ENCODE measurements at places on chromosomes 3 and 15.

DNA sequence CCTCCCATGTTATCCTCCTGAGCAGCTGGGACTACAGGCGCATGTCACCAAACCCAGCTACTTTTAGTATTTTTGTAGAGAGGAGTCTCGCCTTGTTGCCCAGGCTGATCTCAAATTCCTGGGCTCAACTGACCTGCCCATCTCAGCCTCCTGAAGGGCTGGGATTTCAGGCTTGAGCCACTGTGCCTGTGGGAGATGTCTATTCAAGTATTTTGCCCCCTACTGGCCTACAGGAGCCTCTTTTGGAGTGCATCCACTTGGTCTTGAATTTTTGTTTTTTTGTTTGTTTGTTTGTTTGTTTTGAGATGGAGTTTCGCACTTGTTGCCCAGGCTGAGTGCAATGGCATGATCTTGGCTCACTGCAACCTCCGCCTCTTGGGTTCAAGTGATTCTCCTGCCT lies 3.2 kb upstream of the DHX30 start:
- no peaks in the 10 kb centered on the region for H3K36me3 ChIP-seq
- no peak overlapping the region for H3K27ac ChIP-seq
- no peaks in the 10 kb centered on the region for H3K27me3 ChIP-seq
- peaks cover 16% of the 10 kb centered on the region for H3K4me1 ChIP-seq

- DNase-seq = no peak
- no peaks in the 10 kb centered on the region for H3K4me1 ChIP-seq
- H3K27ac ChIP-seq = no peak overlapping the region
- H3K4me3 ChIP-seq = no peak overlapping the region
- no peaks in the 10 kb centered on the region for H3K36me3 ChIP-seq
- H3K27me3 ChIP-seq = no peaks in the 10 kb centered on the region
These were observed 50.5 kb upstream of the WNT5A start for GRCh38 chr3:55537563-55537962.

- H3K4me1 ChIP-seq = no peaks in the 10 kb centered on the region
- no peaks in the 10 kb centered on the region for H3K27me3 ChIP-seq
- no peak for DNase-seq
These were observed 75.0 kb upstream of the CADPS start for GRCh38 chr3:62950210-62950609.

GRCh38 chr3:58487140-58487886 lies 4.6 kb upstream of the KCTD6 start:
- no peak overlapping the region for H3K4me3 ChIP-seq
- H3K4me1 ChIP-seq = peaks cover 9% of the 10 kb centered on the region
- H3K36me3 ChIP-seq = no peaks in the 10 kb centered on the region
- no peak for DNase-seq

- no peaks in the 10 kb centered on the region for H3K27me3 ChIP-seq
- peaks cover 37% of the 10 kb centered on the region for H3K4me1 ChIP-seq
- H3K4me3 ChIP-seq = no peak overlapping the region
- peak overlapping the region; percentile 99 for H3K27ac ChIP-seq
- H3K36me3 ChIP-seq = no peaks in the 10 kb centered on the region
These were observed 7.7 kb upstream of the PSTPIP1 start for GRCh38 chr15:76987276-76987675.

GRCh38 chr15:81189583-81190283 lies 6.9 kb upstream of the IL16 start:
- H3K27me3 ChIP-seq = peaks cover 19% of the 10 kb centered on the region
- DNase-seq = no peak
- H3K4me1 ChIP-seq = no peaks in the 10 kb centered on the region
- no peak overlapping the region for H3K4me3 ChIP-seq
- no peaks in the 10 kb centered on the region for H3K36me3 ChIP-seq
- no peak overlapping the region for H3K27ac ChIP-seq

DNA sequence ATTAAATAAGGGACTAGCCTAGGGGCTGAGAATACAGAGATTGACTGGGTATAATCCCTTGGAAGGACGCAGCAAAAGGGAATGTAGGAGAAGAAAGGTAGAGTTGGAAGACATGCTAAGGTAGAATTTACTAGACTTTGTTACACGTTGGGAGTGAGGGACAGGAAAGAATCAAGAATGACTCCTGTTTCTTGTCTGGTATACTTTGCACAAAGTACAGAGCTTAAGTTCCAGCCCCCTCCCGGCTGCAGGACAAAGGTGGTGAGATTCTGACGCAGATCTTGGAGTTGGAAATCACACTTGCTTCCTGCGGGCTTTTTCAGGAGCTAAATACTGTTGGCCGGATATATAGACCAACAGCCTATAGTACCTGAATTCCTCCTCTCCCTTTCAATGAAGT lies 895 bp downstream of the HYKK start:
- peaks cover 19% of the 10 kb centered on the region for H3K4me1 ChIP-seq
- peaks cover 4% of the 10 kb centered on the region for H3K27me3 ChIP-seq
- H3K27ac ChIP-seq = no peak overlapping the region
- H3K4me3 ChIP-seq = peak overlapping the region; percentile 84
- no peaks in the 10 kb centered on the region for H3K36me3 ChIP-seq

DNA sequence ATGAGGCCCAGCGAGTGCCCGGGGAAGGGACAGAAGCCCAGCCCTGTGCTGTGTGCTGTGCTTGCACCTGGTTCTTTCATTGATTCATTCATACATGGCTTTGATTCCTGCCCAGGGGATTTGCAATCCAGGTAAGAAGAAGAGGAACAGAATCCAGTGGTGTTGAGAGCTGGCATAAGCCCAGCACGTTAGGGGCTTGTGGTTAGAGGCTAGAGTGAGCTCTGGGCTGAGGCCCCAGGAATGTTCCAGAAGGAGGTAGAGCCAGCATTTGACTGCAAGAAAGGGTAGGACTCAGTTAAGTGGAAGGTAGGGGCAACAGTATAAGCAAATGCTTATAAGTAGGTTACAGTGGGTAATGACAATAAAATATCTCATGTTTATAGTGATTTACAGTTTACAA lies 2.3 kb downstream of the VWA5B2 start:
- H3K4me1 ChIP-seq = peaks cover 6% of the 10 kb centered on the region
- H3K4me3 ChIP-seq = peak overlapping the region; percentile 29
- DNase-seq = no peak
- peaks cover 49% of the 10 kb centered on the region for H3K27me3 ChIP-seq
- H3K36me3 ChIP-seq = no peaks in the 10 kb centered on the region

GRCh38 chr3:8341821-8342247 lies 159.8 kb upstream of the LMCD1 start:
- H3K4me3 ChIP-seq = no peak overlapping the region
- H3K27me3 ChIP-seq = no peaks in the 10 kb centered on the region
- no peaks in the 10 kb centered on the region for H3K4me1 ChIP-seq
- H3K36me3 ChIP-seq = peaks cover 10% of the 10 kb centered on the region

DNA sequence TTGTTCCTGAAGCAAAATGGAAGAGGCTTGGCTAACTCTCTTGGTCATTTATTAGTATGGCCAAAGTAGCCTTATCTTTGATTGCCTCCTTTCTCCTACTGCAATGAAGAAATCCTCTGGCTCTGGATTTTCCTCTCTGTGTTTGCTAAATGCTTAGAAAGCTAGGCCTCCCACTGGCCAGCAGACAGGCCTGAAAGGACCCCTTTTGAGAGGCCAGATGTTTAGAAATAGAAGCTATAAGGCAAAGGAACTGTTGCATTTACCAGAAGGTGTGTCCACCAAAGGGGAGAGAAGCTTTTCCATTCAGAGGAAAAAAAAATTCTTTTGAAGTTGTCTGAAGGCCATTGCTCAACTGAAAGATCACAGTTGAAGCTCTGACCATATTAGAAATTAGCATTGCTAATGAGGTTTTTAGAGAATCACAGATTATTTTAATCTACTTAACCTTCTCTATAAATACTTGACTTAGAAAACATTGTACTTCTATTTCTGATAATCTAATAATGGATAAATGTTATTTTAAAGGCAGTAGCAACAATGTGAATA lies 160.8 kb downstream of the SYNPR start:
- H3K4me1 ChIP-seq = no peaks in the 10 kb centered on the region
- H3K36me3 ChIP-seq = no peaks in the 10 kb centered on the region
- no peak overlapping the region for H3K27ac ChIP-seq
- DNase-seq = no peak

DNA sequence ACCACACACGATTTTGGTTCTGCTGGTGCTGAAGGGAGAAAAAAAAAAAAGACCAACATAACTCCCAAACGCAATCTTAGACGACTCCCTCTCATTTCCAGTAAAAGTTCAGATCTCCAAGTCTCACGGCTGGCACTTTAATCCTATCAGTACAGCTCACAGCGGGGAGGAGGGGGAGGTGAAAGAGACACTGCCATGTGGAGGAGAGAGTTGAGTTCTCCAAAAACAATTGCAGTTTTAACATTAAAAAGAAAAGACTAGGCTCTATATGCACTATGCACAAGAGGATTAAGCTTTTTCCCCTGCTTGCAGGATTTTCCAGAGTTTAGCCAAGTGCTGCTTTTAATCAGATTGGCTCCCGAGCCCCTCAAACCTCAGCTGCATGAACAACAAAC lies 16.8 kb downstream of the BMF start:
- DNase-seq = no peak
- H3K27me3 ChIP-seq = no peaks in the 10 kb centered on the region
- H3K36me3 ChIP-seq = peaks cover 2% of the 10 kb centered on the region
- no peak overlapping the region for H3K27ac ChIP-seq

DNA sequence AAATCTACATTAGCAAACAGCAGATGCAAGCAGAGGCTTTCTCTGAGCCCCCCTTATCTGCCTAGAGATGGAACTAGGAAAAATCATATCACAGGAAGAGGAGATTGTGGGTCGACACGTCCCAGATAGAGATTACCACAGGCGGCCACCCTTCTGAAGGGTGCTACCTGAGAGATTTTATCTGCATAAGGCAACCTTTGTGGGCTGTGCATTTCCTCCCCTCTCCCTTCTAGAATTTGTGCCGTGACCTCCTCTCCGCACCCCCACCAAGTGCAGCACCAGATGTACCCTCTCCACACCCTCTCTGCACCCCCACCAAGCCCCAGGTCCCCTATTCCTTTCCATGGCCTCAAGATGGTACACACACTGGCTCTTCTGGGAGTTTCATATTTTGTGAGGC lies 27.4 kb downstream of the METTL6 start:
- no peaks in the 10 kb centered on the region for H3K27me3 ChIP-seq
- H3K27ac ChIP-seq = no peak overlapping the region
- H3K4me3 ChIP-seq = no peak overlapping the region
- no peaks in the 10 kb centered on the region for H3K36me3 ChIP-seq
- H3K4me1 ChIP-seq = peaks cover 18% of the 10 kb centered on the region

- H3K36me3 ChIP-seq = no peaks in the 10 kb centered on the region
- no peaks in the 10 kb centered on the region for H3K4me1 ChIP-seq
- no peak overlapping the region for H3K4me3 ChIP-seq
- H3K27ac ChIP-seq = no peak overlapping the region
- H3K27me3 ChIP-seq = no peaks in the 10 kb centered on the region
These were observed 48.5 kb upstream of the CHST2 start for GRCh38 chr3:143070977-143071551.

DNA sequence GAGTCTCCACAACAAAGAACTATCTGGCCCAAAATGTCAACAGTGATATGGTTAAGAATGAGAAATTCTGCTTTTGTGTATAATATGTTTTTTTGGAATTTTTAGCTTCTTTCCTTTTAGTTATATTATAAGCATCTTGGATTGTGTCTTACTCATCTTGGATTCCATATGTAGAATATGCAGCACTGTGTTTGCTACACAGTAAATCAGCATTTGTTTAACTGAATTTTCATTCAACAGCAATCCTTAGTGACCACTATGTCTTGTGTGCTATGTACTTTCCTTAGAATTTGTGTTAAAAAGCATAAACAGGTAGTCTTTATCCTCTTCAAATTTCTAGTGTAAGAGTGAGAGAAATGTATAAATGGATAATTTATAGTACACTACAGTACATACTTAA lies 18.2 kb upstream of the TMEM207 start:
- H3K4me3 ChIP-seq = no peak overlapping the region
- H3K4me1 ChIP-seq = no peaks in the 10 kb centered on the region
- no peak overlapping the region for H3K27ac ChIP-seq
- peaks cover 27% of the 10 kb centered on the region for H3K27me3 ChIP-seq
- DNase-seq = no peak
- no peaks in the 10 kb centered on the region for H3K36me3 ChIP-seq

DNA sequence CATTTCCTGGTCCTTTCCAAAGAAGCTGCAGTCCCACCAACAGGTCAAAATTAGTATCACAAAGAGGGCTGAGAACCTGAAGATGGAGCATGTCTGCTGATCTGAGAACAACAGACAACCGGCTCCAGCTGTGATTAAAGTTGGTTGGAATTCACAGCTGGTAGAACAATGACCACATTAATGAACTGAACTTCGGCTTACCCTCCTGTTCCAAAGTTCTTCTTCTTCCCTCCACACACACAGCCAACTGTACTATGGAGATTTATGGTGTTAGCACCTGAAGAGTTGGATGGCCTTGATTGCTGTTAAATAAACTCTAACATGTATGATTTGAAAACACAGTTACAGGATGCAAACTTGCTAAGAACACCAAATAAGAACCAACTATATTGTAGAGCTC lies 27.4 kb upstream of the ROPN1 start:
- H3K27me3 ChIP-seq = peaks cover 39% of the 10 kb centered on the region
- DNase-seq = no peak
- no peaks in the 10 kb centered on the region for H3K4me1 ChIP-seq
- no peak overlapping the region for H3K27ac ChIP-seq
- H3K4me3 ChIP-seq = no peak overlapping the region

DNA sequence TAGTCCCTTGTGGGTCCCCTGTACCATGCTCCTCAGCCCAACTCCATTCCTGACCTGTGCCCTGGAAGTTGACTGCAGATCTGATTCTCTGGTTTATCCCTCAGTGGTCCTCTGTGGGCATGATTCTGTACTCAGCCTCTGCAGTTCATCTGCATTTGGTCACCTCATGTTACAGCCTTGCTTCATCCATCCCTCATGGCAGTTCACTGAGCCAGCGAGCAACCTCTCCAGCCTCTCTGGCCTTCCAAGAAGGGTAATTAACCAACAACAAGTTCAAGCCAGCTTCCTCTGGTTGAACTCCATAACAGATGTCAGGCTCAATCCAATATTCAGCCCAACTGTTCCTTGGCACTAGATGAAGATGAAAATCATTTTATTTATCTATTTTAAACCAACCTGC lies 509.5 kb downstream of the NTRK3 start:
- no peak overlapping the region for H3K27ac ChIP-seq
- H3K4me3 ChIP-seq = no peak overlapping the region
- H3K36me3 ChIP-seq = no peaks in the 10 kb centered on the region
- no peaks in the 10 kb centered on the region for H3K4me1 ChIP-seq

DNA sequence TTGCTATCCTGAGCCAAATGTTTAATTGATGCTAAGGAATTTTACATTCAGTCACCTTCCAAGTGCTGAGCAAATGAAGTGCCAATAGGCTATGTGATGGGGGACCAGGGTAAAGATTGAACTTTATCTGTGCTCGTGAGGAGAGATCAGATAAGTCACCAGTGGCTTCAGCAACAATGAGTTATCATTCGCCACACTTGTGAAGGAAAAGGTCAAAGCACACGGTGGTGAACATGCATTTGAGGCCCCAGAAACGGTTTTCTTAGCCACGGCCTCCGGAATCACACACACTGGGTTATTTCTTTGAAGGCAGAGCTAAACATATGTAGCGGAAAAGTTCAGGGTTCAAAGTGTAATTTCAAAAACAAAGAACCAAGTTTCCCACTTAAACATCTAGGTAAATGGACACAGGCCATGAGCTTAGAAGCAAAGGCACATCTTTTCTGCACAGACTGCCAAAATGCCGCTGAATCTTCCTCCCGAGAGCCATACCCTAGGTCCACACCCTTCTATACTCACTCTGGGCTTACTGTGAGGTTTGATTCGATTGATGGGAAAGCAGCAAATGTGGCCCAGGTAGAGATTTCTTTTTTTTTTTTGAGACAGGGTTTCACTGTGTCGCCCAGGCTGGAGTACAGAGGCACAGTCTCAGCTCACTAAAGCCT lies 268.5 kb downstream of the SHQ1 start:
- H3K36me3 ChIP-seq = no peaks in the 10 kb centered on the region
- H3K4me1 ChIP-seq = no peaks in the 10 kb centered on the region
- H3K27ac ChIP-seq = no peak overlapping the region

- DNase-seq = no peak
- H3K4me3 ChIP-seq = no peak overlapping the region
- peaks cover 3% of the 10 kb centered on the region for H3K27me3 ChIP-seq
- H3K4me1 ChIP-seq = peaks cover 36% of the 10 kb centered on the region
- H3K27ac ChIP-seq = peak overlapping the region; percentile 91
- peaks cover 5% of the 10 kb centered on the region for H3K36me3 ChIP-seq
These were observed 34.1 kb upstream of the ATG7 start for GRCh38 chr3:11238060-11238459.
